ENCODE measurements at places on chromosomes 3 and 15.

DNA sequence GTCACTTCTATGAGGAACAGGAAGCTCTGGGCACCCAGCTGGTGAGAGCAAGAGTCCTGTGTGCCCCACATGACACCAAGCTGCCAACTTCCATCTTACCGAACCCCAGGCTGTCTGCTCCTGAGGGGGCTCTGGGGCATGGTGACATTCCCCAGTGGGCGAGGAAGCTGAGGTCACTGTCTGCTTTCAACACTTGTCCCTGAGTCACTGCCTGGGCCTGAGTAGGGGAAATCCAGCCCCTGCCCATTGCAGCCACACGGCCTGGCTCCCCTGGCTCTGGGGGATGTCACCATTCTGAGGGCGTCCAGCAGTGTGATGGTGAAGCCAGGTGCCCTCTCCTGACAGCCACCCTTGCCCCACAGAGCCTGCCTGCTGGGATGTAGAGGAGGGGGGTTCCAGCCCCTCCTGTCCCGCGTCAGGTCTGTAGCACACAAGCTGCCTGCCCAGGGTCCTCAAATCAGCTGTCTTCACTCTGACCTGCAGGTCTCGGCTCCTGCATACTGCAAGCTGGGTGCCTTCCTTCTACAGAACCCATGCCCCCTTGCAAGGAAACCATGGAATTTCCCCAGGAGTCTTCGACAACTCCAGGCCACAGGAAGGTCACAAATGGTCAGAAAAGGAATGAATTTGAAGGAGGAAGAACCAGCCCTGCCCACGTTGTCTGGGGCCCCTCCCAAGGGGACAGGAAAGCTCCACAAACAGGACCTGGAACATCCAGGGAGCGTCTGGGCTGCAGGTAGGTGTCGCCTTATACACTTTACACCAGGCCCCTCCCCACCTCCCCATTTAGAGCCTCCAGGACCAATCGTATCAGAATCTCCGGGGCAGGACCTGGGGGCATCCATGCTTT is 69.9 kb upstream of the GATM start:
- DNase-seq: no peak

DNA sequence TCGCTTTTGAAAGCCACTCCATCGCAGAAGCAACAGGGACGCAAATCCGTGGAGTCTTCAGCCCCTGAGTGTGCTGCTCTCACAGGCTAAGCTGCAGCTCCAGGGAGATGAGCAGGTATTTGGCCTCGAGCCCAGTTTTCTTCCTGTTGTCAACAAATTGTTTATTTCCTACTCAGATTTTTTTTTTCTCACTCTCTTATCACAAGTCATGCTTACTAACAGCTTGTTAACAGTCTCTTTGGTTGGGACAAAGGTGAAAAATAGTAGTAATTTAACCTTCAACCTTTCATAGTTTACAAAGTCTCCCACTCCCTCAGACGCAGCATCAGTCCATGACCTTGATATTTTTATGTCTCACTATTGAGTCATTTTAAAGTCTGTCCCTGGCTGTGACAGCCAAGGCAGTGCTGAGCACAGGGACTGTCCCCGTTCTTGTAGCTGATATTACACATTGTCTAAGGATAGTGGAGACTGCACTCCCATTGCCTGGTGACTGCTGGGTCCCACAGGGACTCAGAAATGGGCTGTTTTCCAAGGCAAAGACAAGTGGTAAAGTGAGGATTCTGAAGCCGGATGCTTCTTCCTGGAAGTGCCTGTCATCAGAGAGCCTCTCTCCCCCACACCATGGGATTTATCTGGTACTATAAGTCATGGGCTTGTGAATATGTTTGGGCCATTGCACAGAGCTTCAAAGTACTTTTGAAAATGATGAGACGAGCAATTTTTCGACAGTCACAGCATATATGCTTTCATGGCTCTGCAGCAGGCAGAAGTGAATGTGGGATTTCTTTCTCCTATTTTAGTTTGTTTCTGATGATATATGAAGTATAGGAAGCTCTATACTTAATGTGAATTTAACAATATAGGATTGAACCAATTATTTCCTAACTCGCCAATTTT is 59.8 kb upstream of the UNC13C start:
- DNase-seq: no peak

- no peak for DNase-seq
Measured at GRCh38 chr15:100083572-100083971, 258.2 kb downstream of the ADAMTS17 start.

DNA sequence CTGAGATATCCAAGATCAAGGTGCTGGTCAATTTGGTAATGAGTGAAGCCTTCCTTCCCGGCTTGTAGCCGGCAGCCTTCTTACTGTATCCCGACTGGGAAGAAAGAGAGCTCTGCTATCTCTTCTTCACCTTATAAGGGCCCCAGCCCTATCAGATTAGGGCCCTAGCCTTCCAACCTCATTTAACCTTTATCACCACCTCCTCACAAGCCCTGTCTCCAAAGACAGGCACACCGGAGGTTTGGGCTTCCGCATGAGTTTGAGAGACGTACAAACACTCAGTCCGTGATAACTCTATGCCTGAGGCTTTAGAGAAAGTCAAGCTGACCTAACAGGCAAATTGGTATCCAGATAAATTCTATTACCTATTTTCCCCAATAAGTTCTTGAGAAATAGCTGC is 243.9 kb downstream of the OPA1 start:
- no peak for DNase-seq

- DNase-seq: no peak
Measured at GRCh38 chr3:31924610-31925270, 56.3 kb downstream of the OSBPL10 start.

GRCh38 chr3:7445331-7445730 is 584.4 kb downstream of the GRM7 start:
- DNase-seq: no peak

DNA sequence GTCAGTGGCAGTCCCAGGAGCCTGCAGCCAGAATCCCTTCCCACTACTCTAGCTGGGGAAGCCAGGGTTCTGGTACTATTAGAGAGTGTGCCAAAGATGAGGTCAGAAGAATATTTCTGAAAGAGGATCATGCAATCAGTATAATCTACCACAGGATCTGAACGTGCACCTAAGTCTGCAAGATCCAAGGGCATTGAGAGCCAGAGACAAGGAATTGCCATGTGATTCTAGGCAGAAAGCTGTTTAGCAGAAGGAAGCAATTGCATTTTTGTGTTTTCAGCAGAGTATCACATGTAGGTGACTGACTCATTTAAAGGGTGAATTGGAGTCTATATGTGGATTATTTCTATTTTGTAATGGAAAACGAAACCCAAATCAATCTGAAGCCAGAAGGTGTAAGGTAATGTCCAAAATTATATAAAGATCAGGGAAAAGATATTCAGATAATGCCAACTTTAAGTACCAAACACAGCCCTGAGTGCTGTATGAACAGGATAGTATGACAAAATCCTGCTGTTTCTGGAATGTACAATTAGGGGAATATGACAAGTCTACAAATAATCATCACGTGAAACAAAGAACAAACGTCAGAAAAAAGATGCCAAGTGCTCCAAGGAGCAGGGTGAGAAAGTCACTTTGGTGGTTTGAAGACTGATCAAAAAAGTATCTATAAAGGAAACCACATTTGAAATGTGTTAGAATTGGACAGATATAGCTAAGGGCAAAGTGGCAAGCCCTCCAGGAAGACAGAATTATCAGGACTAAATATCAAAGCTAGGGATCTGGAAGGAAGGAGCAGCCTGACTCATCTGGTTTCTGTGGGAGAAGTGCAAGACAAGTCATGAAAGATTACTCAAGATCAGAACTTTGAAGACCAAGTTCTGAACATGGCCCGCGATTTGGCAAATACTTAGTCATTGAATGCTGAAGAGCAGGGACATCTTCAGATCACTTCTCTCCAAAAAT is 1036.6 kb downstream of the NTRK3 start:
- DNase-seq: no peak

- DNase-seq: no peak
Measured at GRCh38 chr15:63565536-63566186, 31.5 kb upstream of the FBXL22 start.

- DNase-seq: no peak
Measured at GRCh38 chr3:49389297-49389696, 22.5 kb downstream of the RHOA start.

DNA sequence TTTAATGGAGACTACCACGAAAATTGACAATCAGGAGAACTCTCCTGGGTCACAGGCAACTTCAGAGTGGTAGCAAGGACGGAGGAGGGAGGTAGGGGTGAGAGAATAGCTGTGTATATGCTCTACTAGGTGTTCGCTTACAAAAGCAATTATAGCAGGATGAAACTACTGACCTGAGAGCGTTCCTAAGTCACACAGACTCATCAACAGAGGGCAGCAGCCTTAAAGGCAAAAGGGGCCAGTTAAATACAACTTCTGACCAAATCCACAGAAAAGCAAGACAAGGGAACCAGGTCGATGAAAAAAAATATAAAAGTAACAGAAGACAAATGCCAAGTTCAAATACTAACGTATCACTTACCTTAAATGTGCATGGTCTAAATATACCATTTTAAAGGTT is 894.6 kb downstream of the PLOD2 start:
- DNase-seq: no peak

DNA sequence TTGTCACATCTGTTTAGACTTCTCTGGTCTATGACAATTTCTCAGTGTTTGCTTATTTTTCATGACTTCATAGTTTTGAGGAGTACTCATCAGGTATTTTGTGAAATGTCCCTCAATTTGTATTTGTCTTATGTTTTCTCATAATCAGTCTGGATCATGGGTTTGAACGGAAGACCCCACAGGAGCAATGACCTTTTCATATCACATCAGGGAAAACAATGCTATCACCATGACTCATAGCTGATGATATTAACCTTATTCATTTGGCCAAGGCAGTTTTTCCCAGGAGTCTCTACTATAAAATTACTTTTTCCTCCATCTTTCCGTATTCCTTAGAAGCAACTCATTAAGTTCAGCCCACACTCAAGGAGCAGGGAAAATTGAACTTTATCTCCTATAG is 32.7 kb downstream of the AADACL2 start:
- no peak for DNase-seq

DNA sequence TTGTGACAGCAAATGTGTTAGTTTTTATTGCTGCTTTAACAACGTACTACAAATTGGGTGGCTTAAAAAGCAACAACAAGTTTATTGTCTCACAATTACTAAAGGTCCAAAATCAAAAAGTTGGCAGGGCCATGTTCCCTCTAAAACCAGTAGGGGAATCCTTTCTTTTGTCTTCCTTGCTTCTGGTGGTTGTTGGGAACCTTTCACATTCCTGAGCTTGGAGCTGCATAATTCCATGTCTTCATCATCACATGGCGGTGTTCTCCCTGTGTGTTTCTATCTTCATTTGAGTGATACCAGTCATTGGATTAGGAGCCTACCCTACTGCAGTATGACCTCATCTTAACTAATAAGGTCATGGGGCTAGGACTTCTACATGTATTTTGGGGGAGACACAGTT is 7.4 kb downstream of the SPRED1 start:
- DNase-seq: no peak

DNA sequence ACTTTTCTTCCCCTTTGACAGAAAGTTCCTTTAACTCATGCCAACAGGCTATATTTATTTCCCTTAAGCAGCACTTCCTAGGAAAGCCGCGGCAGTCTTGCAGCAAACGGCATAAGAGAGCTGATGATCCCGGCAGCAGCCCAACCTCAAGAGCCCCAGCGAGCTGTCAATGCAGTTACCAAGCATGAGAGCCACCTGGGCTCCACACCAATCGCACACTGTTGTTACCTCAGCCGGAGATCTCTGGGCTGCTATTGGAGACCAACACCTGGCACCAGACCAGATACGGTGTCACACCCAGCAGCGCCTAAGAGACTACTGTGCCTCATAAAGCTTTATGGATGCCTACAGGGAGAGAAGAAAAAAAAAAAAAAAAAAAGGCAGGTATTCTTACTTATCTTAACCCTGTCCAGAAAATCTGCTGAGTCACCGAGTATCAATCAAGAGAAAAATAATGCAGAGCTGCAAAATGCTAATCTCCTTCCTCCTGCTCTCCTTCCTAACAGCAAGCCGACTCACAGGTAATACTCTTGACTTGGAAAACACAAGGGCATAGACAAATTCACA is 11.7 kb downstream of the ABCC5 start:
- DNase-seq: peak; percentile 5

GRCh38 chr3:141853081-141853601 is 23.3 kb upstream of the ATP1B3 start:
- no peak for DNase-seq

DNA sequence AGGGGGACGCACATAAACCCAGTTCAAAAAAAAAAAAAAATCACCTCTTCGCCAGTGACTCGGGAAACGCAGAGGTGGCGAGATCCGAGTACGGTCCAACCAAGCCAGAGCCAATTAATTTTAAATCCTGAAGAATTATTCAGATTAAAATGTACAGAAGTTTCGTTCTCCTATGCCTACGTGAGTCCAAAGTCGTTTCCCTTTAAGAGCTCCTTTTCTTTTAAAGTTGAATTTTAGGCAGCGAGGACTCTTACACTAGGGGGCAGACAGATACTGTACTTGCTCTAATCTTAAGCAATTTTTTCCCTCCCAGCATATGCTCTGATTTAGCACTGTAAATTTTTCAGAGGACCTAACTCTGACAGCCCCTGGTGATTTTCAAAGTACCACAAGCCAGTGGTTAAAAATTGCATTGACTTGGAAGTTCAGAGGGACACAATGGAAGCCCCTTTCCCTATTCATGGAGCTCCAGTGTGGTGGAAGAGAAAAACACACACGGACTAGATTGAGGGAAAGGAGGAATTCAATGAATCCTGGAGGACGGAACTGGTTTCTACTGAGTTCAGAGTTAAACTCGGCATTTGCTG is 3.3 kb upstream of the NR2F2 start:
- no peak for DNase-seq

GRCh38 chr15:39801641-39802309 is 19.1 kb upstream of the FSIP1 start:
- no peak for DNase-seq

DNA sequence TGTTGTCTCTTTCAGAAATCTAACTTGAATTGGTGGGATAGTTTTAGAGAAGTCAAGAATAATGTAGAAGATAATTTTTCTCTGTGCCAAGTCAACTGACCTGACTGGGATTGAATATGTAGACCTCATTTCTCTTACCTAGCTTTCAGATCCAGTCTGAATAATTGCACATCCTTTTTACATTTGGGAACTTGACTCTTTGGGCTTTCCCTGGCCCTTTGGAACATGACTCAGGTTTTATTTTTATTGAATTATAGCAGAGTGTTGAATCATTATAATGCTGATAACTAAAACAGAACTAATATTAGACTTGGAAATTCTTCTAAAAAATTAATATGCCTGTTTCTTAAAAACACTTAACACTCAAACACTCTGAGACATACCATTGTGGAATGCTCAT is 76.5 kb downstream of the PFN2 start:
- no peak for DNase-seq

DNA sequence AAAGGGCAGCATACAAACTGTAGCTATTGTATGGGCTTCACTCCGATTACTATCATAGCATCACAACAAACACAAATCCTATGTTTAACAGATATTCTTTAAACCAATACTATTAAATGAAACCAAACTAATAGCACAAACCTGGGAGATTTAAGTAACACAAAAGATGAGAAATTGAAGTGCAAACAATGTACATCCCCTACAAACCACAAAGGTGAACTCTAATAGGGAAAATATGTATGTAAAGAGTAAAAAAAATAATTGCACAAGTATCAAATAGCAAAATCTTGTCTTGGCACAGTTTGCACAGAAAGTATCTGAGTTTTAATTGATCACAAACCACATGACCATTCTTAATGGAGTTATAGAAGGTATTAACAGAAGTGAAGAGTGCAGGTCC is 138.5 kb downstream of the CPNE4 start:
- DNase-seq: no peak

- DNase-seq: no peak
Measured at GRCh38 chr3:88595026-88595425, 445.3 kb downstream of the C3orf38 start.

Data from central memory CD4-positive, alpha-beta T cell (primary cell).